ENCODE measurements at places on chromosomes 5 and 9.

DNA sequence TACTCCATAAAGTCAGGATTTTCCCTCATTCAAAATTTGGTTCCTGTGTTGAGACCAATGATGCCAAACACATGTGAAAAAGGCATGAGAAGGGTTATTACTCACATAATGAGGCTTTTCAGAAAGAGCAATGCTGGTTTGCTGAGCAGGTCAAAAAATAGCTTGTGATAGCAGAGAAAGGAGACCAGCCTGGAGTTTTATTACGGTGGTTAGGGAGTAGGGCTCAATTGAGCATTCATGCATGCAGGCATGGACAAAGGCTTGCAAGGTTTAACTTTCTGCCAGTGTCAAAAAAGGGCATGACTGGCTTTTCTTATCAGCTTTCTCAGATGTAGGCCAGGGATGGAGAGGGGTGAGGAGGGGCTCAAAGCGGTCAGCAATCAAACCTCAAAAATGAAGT, 628.3 kb downstream of the DNAH5 start:
- DNase-seq: no peak

DNA sequence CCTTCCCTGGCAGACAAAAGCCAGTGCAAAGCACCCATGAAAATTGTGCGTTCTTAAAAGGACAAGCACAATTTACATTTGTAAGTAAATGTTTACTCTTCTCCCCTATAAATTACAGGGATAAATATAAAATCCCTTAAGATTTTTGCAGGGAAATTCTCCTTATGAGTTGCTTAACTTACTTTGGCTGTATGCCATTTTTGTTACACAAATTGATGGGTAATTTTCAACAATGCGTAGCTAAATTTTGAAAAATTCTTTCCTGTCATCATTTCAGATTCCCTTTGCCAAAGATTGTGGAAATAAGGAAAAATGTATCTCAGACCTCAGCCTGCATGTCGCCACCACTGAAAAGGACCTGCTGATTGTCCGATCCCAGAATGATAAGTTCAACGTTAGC, 64.2 kb upstream of the ITGA2 start:
- no peak for DNase-seq

GRCh38 chr9:133233681-133234432, 24.8 kb upstream of the OBP2B start:
- DNase-seq: no peak

GRCh38 chr9:101027733-101028345, 688 bp upstream of the PLPPR1 start:
- no peak for DNase-seq

- no peak for DNase-seq
Measured at GRCh38 chr9:73451003-73451402, 299.3 kb downstream of the ANXA1 start.

- DNase-seq: no peak
Measured at GRCh38 chr9:131179561-131180219, 54.3 kb downstream of the NUP214 start.

DNA sequence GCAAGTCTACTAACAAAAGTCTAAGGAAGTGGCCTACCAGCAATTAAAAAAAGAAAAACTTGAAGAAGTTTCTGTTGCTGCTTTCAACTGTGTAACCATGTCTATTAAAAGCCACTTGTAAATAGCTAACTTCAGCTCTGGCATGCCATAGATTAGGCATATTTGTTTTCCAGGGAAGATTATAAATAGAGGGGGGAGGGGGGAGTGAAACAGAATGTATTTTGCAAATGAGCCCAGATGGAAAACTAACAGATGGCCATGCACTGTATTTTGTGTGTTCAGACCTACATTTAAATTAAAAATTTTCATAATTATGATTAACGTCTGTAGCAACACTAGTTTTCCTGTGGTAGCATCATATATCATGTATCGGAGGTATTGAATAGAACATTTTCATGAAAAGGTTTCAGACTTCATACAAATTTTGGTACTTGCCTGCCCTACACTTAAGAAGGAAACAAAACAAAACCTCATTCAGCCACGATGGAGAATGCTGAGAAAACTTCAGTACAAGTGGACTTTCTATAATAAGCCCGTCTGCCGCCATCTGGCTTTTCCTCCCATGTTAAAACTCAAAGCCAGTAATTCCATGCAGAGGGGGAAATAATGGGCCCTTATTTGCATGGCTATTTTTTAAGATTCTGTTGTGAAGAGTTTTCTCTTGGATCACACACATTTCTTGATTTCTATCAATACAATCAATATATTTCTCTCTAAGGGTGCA, 220.4 kb upstream of the SMARCA2 start:
- no peak for DNase-seq

DNA sequence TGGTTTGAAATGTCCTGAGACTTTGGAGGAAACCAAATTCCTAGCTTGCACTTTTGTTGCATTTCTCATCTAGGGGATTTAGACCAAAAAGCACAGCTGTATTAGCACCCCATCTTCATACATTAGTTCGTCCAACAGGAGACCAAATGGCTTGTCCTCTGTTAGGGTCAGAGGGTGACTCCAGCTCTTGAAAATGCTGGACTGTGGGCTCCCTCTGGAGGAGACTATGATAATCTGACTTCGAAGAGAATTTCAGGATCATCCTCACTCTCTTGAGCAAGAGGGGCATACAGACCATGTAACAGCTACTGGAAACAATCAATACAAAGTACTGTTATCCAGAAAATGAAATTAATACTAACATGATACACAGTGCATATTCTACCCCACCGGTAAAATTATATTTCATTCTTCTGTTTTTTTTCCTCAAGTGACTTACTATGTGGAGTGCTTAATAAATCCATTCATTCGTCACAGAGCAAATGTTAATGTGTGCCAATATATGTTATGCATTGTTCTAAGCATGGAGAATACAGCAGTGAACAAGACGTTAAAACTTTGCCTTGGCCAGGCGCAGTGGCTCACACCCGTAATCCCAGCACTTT, 63.7 kb upstream of the PPP2CA start:
- peak; percentile 31 for DNase-seq

GRCh38 chr5:90424245-90424644, 14.7 kb upstream of the CETN3 start:
- DNase-seq: no peak
